ENCODE measurements at places on chromosomes 4 and X.

DNA sequence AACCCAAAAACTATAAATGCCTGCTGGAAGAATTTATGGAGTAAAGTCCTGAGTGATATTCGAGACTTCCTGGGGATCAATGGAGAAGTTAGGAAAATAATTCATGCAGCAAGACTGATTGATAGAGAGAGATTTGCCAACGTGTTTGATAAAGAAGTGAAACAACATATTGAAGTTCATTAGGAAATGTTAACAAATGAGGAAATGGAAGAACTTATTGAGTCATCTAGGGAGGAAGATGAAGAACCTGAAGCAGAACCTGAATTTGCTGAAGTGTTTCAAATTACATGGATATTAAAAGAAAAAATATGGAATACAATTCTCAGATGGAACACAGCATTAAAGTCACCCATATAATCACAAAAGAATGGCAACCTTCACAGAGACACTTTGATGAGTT is 39.0 kb downstream of the DDX60 start:
- no peak for DNase-seq

- DNase-seq = peak; percentile 65
Observed at GRCh38 chr4:145481164-145481941, at the start of gene SMAD1. Gene SMAD1, plus strand, starts transcription at chr4:145481853. Its CDS starts 32,761 bp downstream, at chr4:145514614.

- DNase-seq = no peak
Observed at GRCh38 chr4:41541687-41542094, 3.7 kb downstream of the LIMCH1 start.

GRCh38 chr4:140666889-140667614 is 89.1 kb downstream of the TBC1D9 start:
- no peak for DNase-seq

GRCh38 chrX:701673-702072 is 71.1 kb downstream of the SHOX start:
- no peak for DNase-seq

DNA sequence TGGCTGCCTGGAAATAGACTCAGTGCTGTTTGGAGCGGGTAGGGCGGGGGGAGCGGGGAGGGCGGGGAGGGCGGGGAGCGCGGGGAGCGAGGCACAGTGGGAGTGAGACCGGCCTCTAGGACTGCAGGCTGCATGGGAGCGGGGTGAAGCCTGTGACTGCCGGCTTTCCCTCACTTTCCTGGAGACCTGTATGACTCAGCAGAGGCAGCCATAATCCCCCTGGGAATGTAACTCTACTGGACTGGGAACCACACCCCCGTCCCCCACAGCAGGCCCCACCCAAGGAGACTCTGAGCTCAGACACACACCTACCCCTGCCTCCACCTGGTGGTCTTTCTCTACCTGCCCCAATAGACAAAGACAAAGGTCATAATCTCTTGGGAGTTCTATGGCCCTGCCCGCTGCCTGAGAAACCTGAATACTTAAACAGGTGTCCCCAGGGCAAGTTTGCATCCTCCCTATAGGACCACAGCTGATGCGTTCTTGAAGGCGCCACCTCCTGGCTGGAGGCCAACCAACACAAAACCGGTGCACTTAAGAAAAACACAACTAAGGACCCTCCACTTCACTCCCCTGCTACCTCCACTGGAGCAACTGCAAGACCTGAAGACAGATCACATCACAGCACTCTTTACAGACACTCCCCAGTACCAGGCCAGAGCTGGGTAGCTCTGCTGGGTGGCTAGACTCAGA is 18.0 kb downstream of the HDAC8 start:
- DNase-seq = no peak

DNA sequence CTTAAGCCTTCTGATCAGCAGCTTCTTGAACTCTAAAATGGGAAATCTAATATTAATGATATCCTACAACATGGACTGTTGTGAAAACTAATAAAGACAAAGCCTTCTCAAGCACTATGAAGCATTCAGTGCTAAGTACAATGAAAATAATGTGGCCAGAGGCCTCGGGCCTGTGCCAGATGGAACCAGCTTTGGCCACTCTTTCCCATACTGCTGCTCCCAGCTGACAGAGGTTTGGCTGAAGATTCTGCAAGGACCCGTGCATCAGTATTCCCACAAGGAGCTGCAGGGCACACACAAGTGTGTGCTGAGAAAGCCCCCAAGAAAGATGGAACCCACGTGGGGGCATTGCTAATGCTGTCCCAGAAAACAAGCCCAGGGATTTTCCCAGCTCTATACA is 60.5 kb upstream of the RPL34 start:
- DNase-seq = peak; percentile 2

DNA sequence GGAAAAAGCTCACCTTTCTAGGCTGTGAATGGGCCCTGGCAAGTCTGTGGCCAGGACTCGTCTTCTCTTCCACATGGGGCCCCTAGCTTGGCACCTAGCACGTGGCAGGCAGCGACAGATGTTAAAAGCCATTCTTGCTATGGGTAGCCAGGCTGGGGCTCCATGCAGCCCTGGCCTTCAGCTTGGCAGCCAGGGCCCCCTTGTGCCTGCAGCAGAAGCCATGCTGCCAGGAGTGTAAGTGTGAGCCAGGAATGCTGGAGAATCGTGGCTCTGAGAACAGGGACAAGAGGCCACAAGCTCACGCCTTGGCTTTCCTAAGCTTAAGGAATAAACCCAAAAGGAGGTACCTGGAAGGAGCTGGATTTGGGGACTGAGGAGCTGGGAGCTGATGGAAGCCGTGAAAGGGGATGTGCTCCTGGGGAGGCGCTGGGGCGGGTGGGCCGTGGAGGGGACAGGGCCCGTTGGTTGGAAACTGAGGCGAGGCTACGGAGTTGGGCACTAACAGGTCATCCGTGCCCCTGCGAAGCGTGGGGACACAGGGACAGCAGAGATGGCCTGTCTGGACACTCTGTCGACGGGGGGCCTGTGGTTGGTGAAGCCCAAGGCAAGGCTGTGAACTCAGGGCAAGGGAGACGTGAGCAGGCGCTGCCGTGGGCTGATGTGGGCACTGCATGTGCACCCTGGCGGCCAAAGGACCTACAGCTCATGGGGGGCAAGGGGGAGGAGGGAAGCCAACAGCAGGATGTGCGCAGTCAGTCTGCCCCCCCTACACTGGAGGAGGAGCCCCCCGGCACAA is 895 bp upstream of the OPN1LW start:
- DNase-seq = no peak

DNA sequence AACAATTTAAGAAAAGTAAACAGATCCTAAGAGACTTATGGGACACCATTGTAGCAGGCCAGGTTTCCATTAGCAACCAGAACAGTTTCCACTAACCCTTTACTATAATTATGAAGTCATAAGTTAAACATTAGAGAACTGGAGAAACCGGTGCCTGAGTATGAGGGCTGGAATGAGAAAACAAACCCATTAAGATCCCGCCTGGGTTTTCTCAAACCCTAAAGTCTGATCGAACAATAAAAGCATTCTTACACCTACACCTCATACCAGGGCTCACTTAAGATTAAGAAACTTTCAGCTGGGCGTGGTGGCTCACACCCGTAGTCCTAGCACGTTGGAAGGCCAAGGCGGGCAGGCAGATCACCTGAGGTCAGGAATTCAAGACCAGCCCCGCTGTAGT is 13.7 kb upstream of the DHX15 start:
- DNase-seq = no peak

DNA sequence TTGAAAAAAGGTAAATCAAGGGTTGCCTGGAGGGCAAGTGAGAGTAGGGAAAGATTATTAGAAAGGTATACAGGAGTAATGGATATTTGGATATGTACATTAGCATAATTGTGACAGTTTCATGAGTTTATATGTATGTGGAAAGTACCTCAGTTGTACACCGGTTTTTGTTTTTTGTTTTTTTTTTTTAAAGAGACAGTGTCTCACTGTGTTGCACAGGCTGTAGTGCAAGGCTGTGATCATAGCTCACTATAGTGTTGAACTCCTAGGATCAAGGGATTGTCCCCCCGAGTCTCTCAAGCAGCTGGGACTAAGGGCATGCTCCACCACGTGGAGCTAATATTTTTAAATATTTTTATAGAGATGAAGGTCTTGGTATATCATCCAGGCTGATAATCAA is 15.3 kb upstream of the HPGD start:
- DNase-seq = no peak

GRCh38 chrX:15165832-15166231 is 104.1 kb downstream of the ASB9 start:
- DNase-seq = no peak

DNA sequence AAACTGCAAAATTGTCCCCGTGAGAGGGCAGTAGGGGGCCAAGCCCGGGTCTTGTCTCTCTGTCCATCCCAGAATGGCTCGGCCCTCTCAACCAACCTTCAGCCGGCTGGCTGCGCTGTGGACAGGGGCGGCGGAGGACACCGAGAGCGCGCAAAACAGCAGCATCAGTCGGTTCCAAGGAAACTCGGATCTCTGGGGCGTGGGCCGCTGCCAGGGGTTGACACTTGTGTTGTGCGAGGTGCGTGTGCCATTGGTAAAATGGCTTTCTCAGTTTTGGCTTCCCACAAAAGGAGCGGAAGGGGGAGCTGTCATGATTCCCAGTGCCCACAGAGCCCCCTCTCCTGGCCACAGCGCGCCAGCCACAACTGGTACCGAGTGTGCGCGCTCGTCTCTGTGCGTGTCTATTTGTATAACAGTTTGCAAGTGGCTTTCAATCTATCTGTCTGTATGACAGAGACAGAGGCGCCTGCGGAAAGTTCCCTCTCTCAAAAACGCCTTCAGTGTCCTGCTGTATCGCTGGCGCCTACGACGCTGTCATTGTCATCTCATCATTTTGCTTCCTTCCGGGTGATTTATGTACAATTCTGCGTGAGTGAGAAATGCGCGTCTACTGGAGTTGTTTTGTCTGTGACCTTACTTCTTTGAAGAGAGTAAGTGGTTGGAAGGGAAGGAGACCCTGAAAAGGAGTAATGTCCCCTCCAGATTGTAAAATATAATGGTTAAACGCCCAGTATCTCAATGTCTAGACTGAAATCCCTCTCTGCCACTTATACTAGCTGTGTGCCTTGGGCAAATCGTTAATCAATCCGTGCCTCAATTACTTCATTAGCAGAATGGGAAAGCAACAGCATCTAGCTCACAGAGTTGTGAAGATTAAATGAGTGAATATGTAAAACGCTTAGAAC is 1.8 kb downstream of the DKK2 start:
- DNase-seq = peak; percentile 31

- DNase-seq = no peak
Observed at GRCh38 chr4:84683064-84683850, 100.3 kb downstream of the CDS1 start.

DNA sequence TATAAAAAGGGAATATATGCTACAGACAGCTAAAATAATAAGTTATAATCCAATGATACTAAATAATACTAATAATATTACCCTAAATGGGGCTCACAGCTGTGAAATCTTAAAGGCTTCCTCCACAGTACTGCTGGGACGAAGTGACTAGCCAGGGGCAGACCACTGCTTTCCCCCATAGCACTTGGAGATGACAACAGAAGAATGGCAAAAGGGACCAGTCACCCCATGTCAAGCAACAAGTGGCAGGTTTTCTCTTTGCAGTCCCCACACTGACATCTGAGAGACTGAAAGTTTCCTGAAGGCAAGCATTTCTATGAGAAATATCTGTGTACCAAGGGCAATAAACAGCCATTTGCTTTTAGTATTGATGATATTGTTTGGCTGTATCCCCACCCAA is 173.5 kb upstream of the GPC4 start:
- DNase-seq = no peak

- DNase-seq = no peak
Observed at GRCh38 chr4:141417387-141417786, 196.7 kb downstream of the ZNF330 start.

DNA sequence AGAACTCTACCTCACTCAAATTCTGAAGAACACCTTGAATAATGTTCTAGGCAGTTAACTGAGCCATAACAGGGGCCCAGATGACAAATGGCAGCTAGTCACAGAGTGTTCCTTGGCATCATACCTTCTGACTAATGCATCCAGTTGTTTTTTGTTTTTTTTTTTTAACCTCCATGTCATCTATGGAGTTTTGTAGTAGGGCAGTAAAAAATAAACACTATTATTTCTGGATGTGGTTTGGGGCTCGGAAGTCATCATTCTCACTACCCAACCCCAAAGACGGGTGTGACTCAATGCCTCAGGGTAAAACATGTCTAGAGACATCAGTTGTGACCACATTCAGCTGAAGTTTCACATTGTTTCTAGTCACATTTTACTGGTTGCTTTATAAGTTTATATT is 31.2 kb upstream of the MCF2 start:
- no peak for DNase-seq

DNA sequence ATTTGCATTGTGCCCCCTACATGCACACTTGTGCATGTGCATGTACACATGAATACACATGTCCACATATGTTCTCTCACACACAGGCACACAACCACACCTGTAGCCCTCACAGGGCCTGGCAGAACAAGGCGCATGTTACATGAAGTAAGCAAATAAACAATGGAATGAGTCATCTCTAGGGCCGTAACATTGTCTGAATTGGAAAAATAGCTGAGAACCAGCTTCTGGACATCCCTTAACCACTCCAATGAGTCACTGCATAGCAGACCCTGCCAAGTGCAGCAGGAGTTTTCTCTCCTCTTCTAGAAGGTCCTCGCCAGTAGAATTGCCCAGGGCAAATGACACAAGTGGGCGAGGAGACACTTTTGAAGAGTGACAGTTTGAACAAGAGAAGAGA is 66.1 kb downstream of the MAGEA10 start:
- no peak for DNase-seq

- no peak for DNase-seq
Observed at GRCh38 chr4:129282293-129282692, 186.3 kb downstream of the C4orf33 start.

DNA sequence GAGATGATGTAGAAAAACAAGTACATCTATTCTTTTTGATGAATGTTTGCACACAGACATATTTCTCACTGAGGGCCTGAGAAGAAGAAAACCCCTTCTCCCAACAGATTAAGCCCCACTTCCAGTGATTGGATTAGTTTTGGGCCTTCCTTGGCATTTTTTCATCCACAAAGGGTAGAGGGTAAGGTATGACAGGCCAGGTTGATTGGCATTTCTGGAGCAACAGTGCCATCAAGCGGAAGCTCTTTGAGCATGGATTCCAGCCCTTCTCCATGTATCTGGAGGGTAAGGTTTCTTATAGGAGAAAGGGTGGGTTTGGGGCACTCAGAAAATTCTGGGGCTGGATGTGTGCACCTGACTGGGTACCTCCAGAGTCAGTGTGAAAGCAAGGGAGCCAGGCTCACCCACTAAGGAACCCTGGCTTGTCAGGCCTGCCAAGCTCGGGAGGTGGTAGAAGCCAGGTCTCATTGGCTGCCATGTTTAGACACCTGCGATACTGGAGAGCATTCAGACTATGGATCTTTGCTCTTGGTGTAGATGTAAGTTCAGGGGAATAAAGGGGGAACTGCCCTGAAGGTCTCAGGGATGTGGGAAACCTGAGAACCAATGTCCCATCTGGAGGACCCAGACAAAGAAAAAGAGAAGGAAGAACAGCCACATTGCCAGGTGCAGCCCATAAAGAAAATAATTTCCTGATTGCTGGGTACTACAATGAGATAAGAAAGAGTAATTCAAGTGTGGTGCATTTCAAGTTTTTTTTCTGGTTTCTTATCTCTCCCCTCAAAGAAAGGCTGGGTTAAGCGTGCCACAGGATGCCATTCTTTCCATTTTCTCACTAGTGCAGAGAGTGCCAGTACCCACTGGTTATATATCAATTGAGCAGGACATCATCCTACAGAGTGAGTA is 222.3 kb upstream of the AGTR2 start:
- no peak for DNase-seq

GRCh38 chr4:20256381-20256881 is 4.7 kb downstream of the SLIT2 start:
- no peak for DNase-seq

All from anterior cingulate cortex (tissue), 58 donors.